ENCODE measurements at places on chromosomes 3 and 15. TPM values are rescaled to one million over a fixed set of nuclear protein-coding genes. Genes with fewer than 3 reads are reported as not detected.

The PSMA4 gene
- total RNA-seq = 579 TPM

The DNAJA4 gene
- total RNA-seq = not detected

The VPS8 gene
- 36.6 TPM for total RNA-seq

The ZMYND10 gene
- total RNA-seq = 0.62 TPM

The GNAT1 gene
- total RNA-seq = not detected

The ATP13A3 gene
- total RNA-seq = 264 TPM

The KNL1 gene
- 33.6 TPM for total RNA-seq

The RLBP1 gene
- not detected for total RNA-seq

The FRMD5 gene
- total RNA-seq = 13.2 TPM

The SLC30A4 gene
- 4.7 TPM for total RNA-seq

The MKRN2 gene
- total RNA-seq = 50.7 TPM

The CTDSPL2 gene
- 62.7 TPM for total RNA-seq

DNA sequence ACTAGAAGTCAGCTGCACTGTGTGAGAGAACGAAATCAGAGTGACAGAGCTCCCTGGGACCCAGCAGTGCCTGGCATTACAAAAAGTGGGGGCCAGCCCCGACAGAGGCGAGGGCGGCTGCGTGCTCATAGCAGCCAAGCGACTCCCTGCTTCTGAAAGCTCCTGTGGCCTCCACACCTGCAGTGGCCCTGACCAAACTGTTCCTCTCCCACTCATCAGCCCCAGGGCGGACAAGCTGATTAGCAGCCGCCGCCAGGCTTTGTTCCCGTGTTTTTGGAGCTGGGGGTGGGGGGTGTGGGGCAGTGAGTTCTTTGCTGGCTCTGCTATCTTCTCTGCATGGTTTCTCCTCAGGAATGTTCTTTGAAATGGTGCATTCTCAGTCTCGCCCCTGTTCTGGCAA is 58.1 kb downstream of the DGKG start:
- no peak for DNase-seq

GRCh38 chr3:105352976-105353375 is 13.7 kb upstream of the ALCAM start:
- no peak for DNase-seq

DNA sequence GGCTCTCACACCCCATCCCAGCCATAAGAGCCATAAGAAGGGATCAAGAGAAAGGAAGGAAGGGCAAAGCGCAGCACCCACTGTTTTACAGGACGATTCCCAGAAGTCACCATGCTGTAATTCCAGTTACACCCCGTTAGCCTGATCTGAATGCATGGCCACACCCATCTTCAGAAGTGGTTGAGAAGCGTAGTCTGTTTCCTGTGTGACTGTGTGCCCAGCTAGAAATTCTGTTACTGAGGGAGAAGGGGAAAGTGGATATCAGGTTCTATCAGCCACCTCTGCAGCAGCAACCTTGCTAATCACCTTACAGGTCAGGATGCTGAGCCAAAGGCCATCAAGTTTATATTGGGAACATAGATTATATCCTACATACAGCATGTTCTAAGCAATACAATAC is 260.0 kb downstream of the ABHD5 start:
- no peak for DNase-seq

GRCh38 chr15:90071220-90071807 is 31.0 kb downstream of the IDH2 start:
- peak; percentile 49 for DNase-seq

DNA sequence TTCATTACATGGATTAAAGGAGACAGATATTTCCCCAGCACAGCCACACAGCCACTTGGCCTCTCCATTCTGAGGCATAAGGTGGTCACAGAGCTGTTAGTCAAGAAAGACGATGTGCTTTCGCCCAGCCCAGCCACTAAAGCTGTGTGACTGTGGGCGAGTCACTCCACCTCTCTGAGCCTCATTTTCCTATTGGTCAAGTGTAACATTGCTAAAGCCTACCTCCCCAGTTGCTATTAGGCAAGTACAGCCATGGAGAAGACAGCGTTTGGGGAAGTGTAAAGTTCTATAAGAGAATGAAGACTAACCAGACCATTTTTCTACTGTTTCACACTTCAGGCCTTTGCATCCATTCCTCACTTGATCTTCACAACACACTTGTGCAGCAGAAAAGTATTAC is 24.1 kb downstream of the TMEM40 start:
- no peak for DNase-seq

DNA sequence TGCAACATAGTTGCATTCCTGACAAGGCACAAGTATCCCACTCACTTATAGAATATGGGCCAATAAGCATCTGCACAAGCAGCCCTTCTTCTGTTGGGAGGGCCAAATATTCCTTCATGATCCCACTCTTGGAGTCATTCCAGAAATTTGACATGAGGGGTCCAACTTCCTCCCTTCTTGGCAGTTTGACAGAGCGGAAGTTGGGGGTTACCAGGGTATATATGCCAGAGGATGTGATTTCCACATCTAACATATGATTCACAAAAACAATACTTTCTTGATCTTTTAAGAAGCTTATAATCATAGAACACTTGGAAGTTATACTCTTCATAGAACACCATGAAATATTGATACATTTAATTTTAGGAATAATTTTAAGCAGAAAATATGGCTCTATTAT is 100.9 kb upstream of the CRBN start:
- DNase-seq = no peak

DNA sequence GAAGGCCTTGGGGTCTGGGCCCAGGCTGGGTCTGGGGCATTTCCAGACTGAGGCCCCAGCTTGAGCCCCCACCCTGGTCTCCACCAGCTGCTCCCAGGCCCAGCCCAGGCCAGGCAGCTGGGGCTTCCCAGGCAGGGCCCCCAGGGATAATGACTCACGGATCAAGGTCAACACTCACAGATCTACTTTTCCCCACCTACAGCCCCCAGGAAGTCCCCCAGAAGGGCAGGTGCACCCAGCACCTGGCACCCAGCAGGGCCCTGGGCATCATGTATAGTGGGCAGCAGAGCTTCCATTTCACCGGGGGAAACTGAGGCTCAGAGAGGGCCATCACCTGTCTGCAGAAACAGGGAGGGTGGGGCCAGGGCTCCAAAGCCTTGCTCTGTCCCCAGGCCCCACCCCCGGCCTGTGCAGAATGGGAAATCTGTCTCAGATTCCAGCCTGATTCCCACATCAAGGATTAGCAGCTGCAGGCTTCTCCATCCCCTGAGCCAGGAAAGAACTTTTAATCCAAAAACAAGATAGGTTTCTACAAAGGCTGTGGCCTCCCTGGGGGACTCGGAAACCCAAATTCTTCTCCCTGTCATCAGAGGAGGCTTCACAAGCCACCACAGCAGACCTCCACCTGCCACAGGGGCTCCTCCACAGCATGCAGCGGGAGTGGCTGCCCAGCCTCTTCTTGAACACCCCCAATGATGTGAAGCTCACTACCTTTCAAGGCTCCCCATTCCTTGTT is 49.8 kb downstream of the IQSEC1 start:
- DNase-seq = peak; percentile 81

- DNase-seq = no peak
Measured at GRCh38 chr3:5498981-5499380, 311.5 kb downstream of the EDEM1 start.

DNA sequence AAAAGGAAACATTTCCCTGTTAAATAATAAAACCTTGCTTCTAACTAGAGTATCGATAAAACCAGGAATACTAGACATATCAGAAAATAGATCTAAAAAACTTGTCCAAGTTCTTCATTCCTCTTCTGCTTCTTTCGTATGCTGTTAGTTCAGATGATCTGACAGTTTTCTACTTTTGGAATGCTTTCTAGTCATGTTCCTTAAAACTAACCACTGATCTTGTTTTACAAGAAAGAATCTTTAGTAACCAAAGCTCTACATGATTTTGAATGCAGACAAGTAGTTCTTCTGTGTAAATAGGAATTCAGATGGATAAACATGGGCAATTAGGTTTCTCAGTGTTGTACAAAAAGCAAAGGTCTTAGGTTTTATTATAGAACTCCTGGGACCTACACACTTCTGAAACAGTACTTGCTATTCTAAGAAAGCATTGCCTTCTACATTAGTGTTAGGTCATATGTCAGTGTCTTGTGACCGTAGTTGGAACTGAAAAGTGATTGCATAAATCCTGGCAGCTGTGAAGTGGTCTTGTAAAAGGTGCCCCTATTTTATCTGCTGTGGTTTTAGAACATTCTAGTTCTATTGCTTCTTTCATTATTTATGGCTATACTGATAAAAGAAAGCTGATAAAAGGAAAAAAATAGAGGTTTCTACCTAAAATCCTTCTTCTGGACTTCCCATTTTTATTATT is 40.7 kb downstream of the SNRK start:
- DNase-seq = peak; percentile 2

- DNase-seq = no peak
Measured at GRCh38 chr15:27328608-27329007, 357.6 kb downstream of the GABRG3 start.

- DNase-seq = no peak
Measured at GRCh38 chr3:23164746-23165145, 38.4 kb upstream of the UBE2E2 start.

GRCh38 chr15:85673326-85673725 is 121.4 kb downstream of the KLHL25 start:
- DNase-seq = no peak

DNA sequence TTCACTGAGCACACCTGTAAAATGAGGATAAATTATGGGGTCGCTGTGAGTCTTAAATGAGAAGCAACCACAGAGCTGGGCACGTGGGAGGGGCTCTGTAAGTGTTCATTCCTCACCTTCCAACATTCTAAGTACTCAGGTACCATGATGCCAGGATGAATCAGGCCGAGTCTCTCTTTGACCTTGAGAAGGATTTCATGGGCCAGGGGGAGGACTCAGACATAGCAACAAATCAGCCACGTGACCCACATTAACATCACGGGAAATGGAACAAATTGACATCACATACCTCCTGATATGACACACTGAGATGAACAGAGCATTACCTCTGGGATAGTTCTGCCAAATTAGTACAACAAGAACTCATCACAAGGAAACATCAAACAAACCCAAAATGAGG is 35.2 kb upstream of the USP3 start:
- DNase-seq = no peak

- DNase-seq = no peak
Measured at GRCh38 chr3:28244491-28244890, 3.1 kb downstream of the CMC1 start.

- DNase-seq = no peak
Measured at GRCh38 chr15:68209735-68210408, 4.7 kb upstream of the CALML4 start.

GRCh38 chr3:162117961-162118360 is 621.4 kb downstream of the OTOL1 start:
- no peak for DNase-seq

GRCh38 chr15:70291305-70292075 is 193.8 kb upstream of the TLE3 start:
- no peak for DNase-seq

DNA sequence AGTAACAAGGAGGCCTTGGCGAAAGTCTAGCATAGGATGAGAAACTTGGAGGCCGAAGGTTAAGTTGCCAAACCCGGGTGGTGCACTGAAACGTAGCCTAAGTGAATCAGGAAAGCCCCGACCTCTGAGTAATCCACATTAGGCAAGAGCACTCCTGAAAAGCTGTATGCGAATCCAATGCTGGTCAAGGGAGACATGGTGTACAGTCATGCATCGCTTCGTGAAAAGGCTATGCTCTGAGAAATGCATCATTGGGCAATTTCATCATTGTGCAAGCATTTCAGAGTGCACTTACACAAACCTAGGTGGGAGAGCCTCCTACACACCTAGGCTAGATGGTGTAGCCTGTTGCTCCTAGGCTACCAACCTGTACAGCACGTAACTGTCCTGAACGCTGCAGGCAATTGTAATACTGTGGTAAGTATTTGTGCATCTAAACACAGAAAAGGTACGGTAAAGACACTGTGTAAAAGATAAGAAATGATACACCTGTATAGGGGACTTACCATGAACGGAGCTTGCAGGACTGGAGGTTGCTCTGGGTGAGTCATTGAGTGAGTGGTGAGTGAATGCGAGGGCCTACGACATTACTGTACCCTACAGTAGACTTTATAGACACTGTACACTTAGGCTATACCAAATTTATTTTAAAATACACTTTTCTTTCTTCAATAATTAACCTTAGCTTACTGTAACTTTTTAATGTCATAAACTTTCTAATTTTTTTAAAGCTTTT is 222.5 kb downstream of the SHQ1 start:
- DNase-seq = no peak

GRCh38 chr3:188993181-188993580 is 178.6 kb upstream of the TPRG1 start:
- DNase-seq = no peak

- DNase-seq = no peak
Measured at GRCh38 chr15:50549326-50549725, 2.9 kb upstream of the USP50 start.

- DNase-seq = no peak
Measured at GRCh38 chr15:59998305-59998949, 5.7 kb upstream of the FOXB1 start.

DNA sequence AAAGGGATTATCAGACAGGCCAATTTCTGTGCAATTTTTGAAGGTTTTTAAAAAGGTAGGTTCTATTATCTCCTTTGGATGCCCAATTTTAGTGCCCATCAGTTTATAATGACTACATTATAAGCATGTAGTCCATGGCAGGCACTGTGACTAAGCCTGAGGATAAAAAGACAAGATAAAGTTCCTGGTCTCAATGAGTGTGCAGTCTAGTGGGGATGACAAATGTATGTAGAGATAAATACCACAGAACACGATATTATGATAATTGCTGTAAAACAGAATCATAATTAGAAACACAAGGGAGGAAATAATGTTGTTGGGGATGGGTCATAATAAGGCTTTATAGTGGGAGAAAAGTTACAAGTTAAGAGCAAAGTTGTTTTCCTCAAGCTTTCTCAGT is 163.1 kb downstream of the ZNF385D start:
- no peak for DNase-seq

DNA sequence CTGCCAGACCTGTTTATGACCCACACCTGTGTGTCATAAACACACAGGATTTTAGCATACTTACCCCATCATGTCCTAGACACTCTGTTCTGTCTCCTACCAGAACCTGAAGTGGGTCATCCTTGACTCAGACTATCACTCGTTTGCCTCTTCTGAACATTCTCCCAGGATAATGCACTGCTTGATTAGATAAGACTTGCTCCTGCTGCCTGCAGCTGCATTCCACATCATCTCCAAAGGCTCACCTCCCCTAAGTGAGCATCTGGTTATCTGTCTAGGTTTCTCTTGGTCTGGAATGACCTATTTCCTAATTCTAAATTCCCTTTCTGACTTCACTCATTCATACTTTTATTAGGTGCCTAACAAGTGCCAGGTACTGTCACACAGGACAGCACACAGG is 332.1 kb downstream of the NTRK3 start:
- no peak for DNase-seq

DNA sequence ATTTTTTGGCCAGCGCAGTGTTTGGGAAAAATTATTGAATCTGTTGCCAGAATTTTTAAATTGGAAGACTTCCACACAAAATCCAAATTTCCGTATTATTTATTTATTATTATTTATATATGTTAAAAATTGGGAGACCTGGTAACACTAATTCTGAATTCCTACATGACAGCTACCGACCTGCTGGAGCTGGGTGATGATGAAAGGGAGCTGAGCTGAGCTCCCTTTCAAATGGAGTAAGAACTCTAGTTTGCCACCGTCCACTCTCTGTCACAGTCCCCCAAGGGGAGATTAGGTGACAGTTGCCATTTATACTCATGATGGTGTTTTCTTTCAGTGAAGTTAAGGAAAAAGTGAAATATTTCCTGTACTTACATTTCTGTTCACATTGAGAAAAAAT is 1.4 kb downstream of the CRTC3 start:
- DNase-seq = no peak

GRCh38 chr3:102258666-102259227 is 176.1 kb upstream of the ZPLD1 start:
- DNase-seq = no peak

GRCh38 chr15:40399370-40399769 is 6.2 kb upstream of the IVD start:
- no peak for DNase-seq

All from A172 (cell line).